ENCODE measurements at places on chromosomes 6 and 20. TPM values are rescaled to one million over a fixed set of nuclear protein-coding genes. Genes with fewer than 3 reads are reported as not detected.
A peak's percentile ranks its signal among the peaks of the same experiment; 100 is the strongest.

Gene SALL4
- 41.0 TPM for total RNA-seq

Gene GABRR1
- not detected for total RNA-seq

Gene FKBP5
- total RNA-seq = 10.6 TPM

Gene TCP11
- total RNA-seq = not detected

Gene C20orf144
- total RNA-seq = not detected

Gene MATN4
- total RNA-seq = not detected

Gene HRH3
- total RNA-seq = 13.7 TPM

Gene RAB44
- not detected for total RNA-seq

Gene COL11A2
- 3.8 TPM for total RNA-seq

Gene FLRT3
- total RNA-seq = 5.7 TPM

Gene COL19A1
- 0.78 TPM for total RNA-seq

Gene RNF146
- 71.1 TPM for total RNA-seq

Gene SIRPB1
- not detected for total RNA-seq

DNA sequence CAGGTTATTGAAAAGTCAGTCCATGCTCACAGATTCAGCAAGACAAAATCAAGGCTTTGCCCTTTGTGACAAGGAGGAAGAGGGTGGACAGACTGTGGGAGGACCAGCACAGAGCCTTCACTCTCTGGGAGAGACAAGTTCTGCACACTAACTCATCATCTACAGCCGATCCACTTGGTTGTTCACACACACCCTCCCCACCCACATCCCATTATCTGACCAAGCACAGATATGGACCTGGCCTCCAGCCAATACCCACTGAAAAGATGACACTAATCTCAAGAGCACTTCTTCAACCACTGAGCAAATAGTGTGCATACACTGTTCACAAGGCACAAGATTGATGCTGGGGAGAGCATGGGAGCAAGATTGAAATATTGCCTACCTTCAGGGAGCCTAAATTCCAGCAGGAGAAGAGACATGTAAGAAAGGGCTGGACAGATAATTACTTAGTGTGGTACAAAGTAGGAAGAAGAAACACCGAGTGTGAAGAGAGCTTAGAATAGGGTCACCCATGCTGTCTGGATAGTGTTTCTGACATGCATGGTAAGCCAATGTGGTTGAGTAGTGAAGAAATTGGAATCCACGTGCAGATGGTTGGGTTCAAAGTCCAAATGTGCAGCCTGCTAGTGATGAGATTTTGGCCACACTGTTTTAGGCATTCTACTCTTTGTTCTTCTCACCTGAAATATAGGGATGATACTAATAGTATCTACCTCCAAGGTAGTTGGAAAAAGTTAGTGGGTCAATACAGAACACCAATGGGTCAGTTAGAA lies 21.7 kb upstream of the IL17A start:
- DNase-seq = no peak
- H3K4me1 ChIP-seq = no peaks in the 10 kb centered on the region

GRCh38 chr6:16712931-16713484 lies 48.3 kb downstream of the ATXN1 start:
- no peaks in the 10 kb centered on the region for H3K36me3 ChIP-seq
- no peak for DNase-seq
- H3K4me3 ChIP-seq = no peak overlapping the region
- no peak overlapping the region for H3K27ac ChIP-seq

DNA sequence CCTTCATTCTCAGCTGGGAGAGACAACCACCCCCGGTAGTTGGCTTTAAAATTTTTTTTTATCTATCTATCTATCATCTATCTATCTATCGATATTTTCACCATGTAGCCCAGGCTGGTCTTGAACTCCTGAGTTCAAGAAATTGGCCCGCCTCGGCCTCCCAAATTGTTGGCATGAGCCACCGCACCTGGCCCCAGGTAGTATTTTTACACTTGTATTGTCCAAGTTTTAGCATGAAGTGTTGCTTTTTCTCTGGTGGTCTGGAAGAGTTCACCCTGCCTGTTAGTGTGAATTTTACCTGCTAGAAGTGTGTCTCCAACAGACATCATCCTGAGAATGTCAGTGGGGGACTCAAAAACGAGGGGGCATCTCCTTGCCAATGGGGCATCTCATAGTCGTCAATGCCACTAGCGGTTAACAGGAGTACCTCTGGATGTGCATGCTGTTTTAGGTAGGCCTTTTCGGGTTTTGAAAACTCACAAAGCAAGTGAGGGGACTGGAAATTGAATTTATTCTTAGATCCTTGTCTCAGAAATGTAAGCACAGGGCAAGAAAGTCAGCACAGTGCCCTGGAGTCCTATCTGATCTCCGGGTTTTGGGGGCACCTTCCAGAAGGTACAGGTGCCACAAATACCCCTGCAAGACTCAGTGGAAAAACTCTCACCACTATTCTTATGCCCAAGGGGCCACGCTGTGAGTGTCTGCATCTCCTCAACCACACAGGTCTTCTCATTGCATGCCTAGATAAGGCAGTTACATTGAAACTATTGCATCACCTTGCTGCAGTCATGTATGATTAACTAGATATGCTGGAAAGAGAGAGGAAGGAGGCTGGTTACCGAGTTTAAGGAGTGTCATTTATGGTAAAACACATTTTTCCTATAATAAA lies 37.1 kb downstream of the TNFAIP3 start:
- no peaks in the 10 kb centered on the region for H3K27me3 ChIP-seq
- no peaks in the 10 kb centered on the region for H3K4me1 ChIP-seq
- no peaks in the 10 kb centered on the region for H3K36me3 ChIP-seq
- DNase-seq = no peak

GRCh38 chr6:158763434-158764182 lies 55.6 kb downstream of the EZR start:
- peaks cover 9% of the 10 kb centered on the region for H3K27me3 ChIP-seq
- H3K4me3 ChIP-seq = no peak overlapping the region
- no peaks in the 10 kb centered on the region for H3K36me3 ChIP-seq
- no peak for DNase-seq
- H3K27ac ChIP-seq = peak overlapping the region; percentile 66

DNA sequence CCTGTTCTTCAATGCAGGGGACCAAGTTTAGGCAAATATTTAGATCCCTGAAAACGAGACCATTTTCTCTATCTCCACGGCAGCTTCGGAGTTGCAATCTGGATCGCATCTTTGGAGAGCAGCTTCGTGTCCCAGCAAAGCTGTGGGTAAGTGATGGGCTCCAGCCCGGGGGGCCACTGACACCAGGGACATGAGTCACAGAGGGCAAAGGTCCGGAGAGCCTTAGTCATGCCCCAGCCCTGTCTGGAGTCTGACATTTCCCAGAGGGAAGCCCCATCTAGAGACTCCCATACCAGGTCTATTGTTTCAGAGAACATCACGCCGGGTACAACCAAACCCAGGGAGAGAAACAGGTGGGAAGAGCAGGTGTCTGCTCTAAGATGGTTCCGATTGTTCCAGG lies 95.9 kb downstream of the NFATC2 start:
- no peaks in the 10 kb centered on the region for H3K4me1 ChIP-seq
- no peak overlapping the region for H3K27ac ChIP-seq
- DNase-seq = no peak

GRCh38 chr6:158715330-158716311 lies 65.8 kb downstream of the SYTL3 start:
- no peak overlapping the region for H3K4me3 ChIP-seq
- H3K27ac ChIP-seq = no peak overlapping the region
- peaks cover 3% of the 10 kb centered on the region for H3K36me3 ChIP-seq
- DNase-seq = no peak

- peaks cover 10% of the 10 kb centered on the region for H3K27me3 ChIP-seq
- H3K27ac ChIP-seq = no peak overlapping the region
- H3K4me1 ChIP-seq = peaks cover 22% of the 10 kb centered on the region
- peaks cover 18% of the 10 kb centered on the region for H3K36me3 ChIP-seq
- no peak for DNase-seq
Measured at GRCh38 chr6:38131527-38131965, 312.0 kb downstream of the ZFAND3 start.

DNA sequence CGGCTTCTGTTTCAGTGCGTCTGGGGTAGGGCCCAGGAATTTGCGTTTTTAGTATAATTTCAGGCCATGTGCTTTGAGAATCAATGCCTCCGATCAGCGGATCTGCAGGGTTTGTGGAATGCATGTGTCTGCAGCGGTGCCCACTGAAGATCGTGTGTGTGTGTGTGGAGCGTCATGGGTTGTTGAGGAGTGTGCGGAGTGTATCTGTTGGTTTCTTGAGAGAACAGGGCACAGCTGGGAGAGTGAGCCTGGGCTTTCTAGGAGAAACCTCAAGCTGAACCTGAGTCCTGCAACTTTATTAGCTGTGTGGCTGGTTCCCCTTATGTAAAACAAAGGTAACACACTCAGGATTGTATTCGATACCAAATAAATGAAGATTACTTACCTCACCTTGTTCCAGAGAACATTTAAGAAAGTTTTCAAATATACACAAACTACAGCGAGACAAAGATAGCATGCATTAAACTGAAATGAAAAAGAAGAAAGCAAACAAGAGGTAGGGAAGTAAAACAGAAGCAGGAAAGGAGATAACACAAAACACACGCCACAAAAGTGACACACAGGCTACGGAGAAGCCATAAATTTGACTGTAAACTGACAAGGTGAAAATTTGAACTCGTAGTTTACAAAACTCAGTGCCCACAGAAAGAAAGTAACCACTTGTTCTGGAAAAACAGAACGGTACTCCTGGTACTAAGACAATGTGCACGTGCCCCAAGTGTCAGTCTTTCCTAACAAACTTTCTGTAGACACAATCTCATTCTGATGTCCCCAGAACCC lies 28.8 kb downstream of the PDE10A start:
- H3K27me3 ChIP-seq = no peaks in the 10 kb centered on the region
- no peak overlapping the region for H3K27ac ChIP-seq
- H3K36me3 ChIP-seq = no peaks in the 10 kb centered on the region
- peaks cover 20% of the 10 kb centered on the region for H3K4me1 ChIP-seq
- DNase-seq = no peak

GRCh38 chr20:54681869-54682268 lies 206.5 kb downstream of the DOK5 start:
- no peaks in the 10 kb centered on the region for H3K36me3 ChIP-seq
- H3K27ac ChIP-seq = peak overlapping the region; percentile 52
- no peak for DNase-seq
- H3K27me3 ChIP-seq = peaks cover 8% of the 10 kb centered on the region
- H3K4me1 ChIP-seq = peaks cover 16% of the 10 kb centered on the region

DNA sequence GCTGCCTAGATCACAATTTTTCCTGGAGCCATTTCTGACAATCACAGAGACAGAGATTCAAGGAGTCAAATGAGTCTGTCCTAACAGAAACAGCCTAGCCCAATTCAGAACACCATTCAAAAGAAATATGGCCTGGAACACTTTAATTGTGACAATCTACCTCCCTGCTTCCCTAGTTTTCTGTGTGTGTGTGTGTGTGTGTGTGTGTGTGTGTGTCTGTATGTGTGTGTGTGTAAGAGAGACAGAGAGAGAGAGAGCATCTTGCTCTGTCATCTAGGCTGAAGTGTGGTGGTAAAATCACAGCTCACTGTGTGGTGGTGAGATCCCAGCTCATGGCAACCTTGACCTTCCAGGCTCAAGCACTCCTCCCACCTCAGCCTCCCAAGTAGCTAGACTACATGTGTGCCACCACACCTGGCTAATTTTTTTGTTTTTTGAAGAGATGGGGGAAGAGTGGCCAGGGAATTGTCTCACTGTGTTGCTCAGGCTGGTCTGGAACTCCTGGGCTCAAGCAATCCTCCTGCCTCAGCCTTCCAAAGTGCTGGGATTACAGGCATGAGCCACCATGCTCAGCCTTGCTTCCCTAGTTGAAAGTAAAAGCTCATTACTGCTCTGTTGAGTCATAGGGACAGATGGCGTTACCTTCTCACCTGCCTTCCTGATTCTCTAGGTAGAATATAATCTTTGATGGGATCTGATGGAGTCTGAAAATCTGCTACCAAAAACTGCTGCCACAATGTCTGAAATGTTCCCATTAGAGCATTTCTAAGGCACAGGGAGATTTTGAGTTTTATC lies 89.6 kb upstream of the BEND6 start:
- DNase-seq = no peak
- H3K4me3 ChIP-seq = no peak overlapping the region
- no peak overlapping the region for H3K27ac ChIP-seq
- H3K27me3 ChIP-seq = peaks cover 1% of the 10 kb centered on the region

GRCh38 chr20:43893930-43894329 lies 20.7 kb upstream of the TOX2 start:
- peaks cover 16% of the 10 kb centered on the region for H3K36me3 ChIP-seq
- no peaks in the 10 kb centered on the region for H3K4me1 ChIP-seq
- no peak overlapping the region for H3K27ac ChIP-seq
- DNase-seq = no peak

GRCh38 chr20:9119776-9120175 lies 50.9 kb downstream of the PLCB4 start:
- H3K4me1 ChIP-seq = peaks cover 3% of the 10 kb centered on the region
- H3K36me3 ChIP-seq = no peaks in the 10 kb centered on the region
- no peak overlapping the region for H3K4me3 ChIP-seq
- H3K27me3 ChIP-seq = peaks cover 4% of the 10 kb centered on the region
- no peak overlapping the region for H3K27ac ChIP-seq

DNA sequence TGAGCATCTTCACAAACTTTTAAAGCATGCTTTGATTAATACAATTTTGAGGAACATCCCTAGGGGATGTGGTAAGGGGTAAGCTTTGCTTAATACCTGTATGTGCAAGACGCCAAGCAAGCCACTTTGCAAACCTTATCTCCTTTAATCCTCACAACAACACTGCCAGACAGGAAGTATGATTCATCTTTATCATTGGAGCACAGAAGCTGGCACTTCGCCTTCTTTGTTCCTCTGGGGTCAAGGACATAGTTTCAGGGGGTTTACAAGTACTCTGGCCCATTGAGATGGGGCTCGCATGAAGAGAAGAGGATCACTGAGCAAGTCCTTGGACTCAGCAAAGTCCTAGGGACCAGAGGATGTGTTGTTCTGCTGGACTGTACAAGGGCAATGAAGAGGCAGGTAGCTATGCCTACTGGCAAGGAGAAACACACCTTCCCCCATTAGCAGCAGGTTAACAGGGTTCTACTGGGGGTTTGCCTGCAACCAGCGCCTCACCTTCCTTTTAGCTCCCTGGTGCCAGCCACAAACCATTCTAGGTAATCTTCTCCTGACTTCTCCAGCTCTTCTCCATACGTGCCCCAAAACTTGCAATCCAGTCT lies 8.8 kb downstream of the TMEM244 start:
- no peak for DNase-seq
- no peak overlapping the region for H3K27ac ChIP-seq
- peaks cover 2% of the 10 kb centered on the region for H3K27me3 ChIP-seq
- no peak overlapping the region for H3K4me3 ChIP-seq
- no peaks in the 10 kb centered on the region for H3K36me3 ChIP-seq

- no peak overlapping the region for H3K4me3 ChIP-seq
- no peak overlapping the region for H3K27ac ChIP-seq
Measured at GRCh38 chr6:160055378-160055777, 66.2 kb upstream of the SLC22A1 start.

GRCh38 chr20:43446361-43446879 lies 11.3 kb upstream of the SRSF6 start:
- H3K27ac ChIP-seq = peak overlapping the region; percentile 15
- peaks cover 2% of the 10 kb centered on the region for H3K4me1 ChIP-seq
- DNase-seq = no peak

GRCh38 chr6:41939848-41940758 lies 1.5 kb downstream of the CCND3 start:
- DNase-seq = peak; percentile 49
- peaks cover 20% of the 10 kb centered on the region for H3K27me3 ChIP-seq
- H3K27ac ChIP-seq = peak overlapping the region; percentile 38
- H3K36me3 ChIP-seq = no peaks in the 10 kb centered on the region
